ENCODE measurements at places on chromosomes 2 and 18.

- DNase-seq: no peak
Measured at GRCh38 chr18:34491719-34492118, 218.4 kb upstream of the DTNA start.

DNA sequence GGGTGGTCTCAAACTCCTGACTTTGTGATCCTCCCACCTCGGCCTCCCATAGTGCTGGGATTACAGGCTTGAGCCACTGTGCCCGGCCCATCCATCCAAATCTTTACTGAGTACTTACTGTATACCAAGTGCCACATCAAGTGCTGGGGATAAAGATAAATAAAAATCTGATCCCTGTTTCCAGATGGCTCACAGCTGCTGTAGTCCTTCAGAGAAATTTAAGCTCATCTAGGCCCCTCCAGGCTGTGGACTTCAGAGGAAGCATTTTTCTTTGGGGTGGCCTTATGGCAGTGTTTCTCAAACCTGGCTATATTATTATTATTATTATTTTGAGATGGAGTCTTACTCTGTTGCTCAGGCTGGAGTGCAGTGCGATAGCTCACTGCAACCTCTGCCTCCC lies 33.7 kb upstream of the GTF2A1L start:
- DNase-seq: no peak

- DNase-seq: no peak
Measured at GRCh38 chr2:219723311-219723710, 95.9 kb downstream of the SLC4A3 start.

DNA sequence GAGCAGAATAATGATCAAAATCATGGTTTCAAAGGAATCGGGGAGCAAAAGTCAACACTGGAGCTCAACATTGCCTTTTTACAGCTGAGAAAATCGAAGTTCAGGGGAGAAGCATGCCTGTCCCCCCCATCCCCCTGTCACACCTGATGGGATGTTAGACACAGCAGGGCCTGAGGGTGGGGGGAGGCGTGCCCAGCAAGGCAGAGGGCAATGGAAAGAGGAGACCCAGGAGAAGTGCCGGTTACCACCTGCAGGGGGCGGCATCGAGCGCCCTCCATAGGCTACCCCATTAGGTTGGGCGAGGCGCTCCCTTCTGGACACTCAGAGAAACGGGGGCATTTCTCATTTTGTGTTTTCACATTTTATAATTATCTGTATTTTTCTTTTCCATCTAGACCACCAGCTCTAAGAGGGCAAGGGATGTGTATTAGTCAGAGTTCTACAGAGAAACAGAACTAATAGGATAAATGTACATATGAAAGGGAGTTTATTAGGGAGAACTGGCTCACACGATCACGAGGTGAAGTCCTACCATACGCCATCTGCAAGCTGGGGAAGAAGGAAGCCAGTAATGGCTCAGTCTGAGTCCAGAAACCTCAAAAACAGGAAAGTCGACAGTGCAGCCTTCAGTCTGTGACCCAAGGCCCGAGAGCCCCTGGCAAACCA lies 271.3 kb downstream of the LRATD1 start:
- no peak for DNase-seq

DNA sequence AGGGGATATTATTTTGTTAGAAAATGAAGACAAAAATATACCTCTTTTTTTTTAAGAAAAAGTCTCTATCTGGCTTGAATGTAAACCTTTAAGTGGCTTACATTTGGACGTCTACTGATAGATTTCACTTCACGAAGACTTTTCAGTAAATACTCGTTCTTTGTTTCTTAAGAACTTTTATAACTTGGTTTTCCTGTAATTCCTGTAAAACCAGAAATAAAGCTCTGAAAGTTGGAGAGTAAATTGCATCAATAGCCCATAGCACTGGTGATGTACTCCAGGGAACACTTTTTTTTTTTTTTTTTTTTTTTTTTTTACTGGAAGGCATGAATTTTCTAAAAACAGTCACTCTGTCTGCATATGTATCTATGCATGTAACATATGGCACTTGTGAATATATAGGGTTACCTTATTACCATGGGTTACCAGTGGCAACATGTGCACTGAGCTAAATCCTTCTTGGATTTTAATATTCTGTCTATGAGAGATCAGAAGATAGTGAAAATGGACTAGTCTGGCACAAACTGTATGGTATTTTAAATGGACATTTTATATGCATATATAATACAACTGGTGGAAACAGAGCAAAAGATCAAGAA lies 309.2 kb upstream of the TCF4 start:
- no peak for DNase-seq

Data from AG04449 (cell line).